Kidney (tissue), 22 donors: ENCODE measurements at places on chromosomes 2 and 18.

- peak; percentile 78 for DNase-seq
Observed at GRCh38 chr2:9178904-9179571, 27.6 kb upstream of the ASAP2 start.

- DNase-seq = no peak
Observed at GRCh38 chr2:44939106-44940048, 2.1 kb upstream of the SIX3 start.

- no peak for DNase-seq
Observed at GRCh38 chr2:148569221-148569620, 75.3 kb upstream of the EPC2 start.

DNA sequence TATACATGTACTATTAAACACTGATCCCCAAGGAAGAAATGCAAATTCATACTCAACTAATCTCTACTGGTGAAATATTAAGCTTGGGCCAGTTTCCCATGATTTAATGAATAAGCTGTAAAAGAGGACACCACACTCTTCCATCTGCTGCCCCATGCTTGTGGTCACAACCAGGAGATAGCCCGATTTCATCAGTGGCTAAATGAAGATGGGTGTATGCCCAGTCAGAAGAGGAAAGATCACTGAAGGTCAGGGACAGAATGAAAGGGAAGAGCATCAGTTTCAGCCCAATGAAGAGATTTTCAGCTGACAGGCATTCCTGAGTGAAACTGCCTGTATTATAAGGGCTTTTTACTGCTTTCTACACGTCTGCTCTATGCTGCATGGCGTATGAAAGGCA, 103.5 kb downstream of the KCNS3 start:
- no peak for DNase-seq

DNA sequence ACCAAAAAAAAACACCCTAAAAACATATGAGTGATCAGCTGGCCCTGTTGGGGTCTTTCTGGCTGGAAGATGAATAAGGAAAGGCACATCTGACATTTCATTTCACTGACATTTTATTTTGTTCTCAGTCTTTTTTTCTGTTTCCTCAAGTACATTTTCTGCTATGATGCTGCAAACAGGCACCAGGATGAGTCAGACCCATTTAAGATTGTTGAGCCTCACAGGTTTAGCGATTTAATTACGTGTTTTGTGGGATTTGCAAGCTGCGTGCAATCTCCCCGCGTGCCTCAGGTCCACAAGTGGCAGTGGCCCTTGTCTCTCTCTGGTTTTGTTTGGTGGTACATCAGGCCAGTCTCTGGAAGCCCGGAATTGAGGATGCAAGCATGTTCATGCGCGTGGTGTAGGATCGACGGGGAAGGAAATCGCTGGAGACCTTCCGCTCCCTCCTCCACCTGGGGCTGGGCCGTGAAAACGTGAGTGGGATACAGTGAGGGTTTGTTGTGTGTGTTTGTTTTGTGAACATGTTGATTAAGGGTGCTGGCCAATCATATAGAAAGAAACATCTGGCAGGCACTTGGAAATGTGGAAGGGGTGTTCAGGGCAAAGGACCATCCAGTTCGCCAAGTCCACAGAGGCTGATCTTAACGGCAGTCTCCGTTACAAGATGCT, 120.2 kb upstream of the ZNF516 start:
- DNase-seq = no peak

DNA sequence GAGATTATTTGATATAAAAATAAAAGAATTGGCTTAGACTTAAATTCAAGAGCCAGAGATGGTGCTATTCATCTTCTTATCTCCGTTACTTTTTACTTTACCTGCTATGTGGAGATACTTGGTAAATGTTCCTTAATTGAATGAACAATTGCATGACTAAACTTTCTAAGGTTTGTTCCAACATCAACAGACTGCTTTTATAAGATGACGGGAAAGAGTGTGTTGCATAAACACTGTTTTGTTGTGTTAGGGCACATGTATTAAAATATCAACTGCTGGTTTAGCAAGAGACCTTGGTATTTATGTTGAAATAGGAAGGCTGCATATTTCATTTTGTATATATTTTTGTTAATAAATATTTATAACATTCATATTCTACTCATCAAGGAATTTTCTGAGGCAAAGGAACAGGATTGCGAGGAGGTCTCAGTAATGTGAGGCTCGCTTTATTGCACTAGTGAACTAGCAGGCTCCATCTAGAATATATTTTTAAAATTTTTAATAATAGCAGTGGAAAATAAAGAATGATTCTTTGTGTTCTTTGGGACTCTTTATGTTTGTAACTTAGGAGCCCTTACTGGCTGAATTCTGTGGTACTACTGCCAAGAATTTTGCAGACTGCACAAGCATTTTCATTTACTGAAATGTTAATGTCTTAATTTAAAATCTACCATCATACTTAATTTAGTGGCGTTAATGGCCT, 10.7 kb upstream of the NFE2L2 start:
- no peak for DNase-seq

DNA sequence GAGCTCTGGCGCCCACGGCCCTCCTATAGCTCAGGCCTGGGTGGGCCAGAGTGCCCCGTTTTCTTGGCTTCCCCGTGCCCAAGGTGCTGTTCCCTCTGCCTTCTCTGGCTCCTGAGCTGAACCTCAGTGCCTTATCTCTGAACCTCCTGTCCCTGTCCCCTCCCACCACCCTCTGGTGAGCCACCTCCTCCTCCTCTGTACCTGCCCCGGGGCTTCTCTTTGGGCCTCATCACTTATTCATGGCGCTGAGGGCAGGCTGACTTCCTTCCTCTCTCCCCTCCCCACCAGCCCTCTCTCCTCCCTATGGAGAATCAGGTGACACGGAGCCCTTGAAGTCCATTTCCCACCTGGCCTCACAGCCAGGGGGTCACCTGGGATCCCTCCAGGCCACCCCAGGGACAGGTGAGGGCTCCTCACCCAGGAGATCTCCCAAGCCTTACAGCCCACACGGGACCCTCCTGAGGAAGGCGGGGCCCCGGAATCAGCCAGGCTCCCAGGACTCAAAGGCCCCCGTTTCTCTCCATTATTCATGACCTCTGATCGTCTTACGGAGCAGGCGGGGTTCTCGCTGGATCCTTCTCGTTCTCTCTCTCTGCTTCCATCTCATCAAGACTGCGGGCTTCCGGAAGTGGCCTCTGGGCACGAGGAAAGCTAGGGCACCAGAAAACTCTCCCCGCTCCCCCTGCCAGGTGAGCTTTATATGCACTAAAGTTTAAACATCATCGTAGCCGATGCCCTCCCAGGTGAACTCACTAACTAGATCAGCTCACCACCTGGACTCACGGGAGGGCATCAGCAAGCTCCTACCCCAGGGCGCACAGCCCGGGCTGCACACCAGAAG, at the start of gene LOXHD1:
Gene LOXHD1, minus strand, starts transcription at position 106 of the 841 bp plus-strand sequence. CDS start 187 bp downstream, outside the sequence.
- DNase-seq = no peak
